Upper lobe of right lung (tissue), 1 donor: ENCODE measurements at places on chromosomes 7 and 10.

- DNase-seq, result no peak
Measured at GRCh38 chr7:46352004-46352954, 431.2 kb upstream of the IGFBP3 start.

- no peak for DNase-seq
Measured at GRCh38 chr7:111842491-111842890, 280.2 kb upstream of the IMMP2L start.

DNA sequence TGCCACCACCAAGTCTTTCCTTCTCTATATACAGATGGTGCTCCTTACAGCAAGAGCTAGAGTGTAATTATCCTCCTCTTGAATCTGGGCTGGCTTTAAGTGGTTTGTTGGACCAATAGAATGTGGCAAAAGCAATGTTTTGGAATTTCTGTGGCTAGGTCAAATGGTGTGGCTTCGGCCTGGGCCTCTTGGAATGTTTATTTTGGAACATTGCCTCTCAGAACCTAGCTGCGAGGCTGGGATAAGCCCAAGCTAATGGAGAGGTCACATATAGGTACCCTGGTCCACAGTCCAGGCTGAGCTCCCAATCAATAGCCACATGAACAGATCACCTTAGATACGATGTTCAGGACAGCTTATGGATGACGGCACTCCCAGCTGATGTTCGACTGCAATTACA, 556.7 kb downstream of the TYW1 start:
- no peak for DNase-seq

DNA sequence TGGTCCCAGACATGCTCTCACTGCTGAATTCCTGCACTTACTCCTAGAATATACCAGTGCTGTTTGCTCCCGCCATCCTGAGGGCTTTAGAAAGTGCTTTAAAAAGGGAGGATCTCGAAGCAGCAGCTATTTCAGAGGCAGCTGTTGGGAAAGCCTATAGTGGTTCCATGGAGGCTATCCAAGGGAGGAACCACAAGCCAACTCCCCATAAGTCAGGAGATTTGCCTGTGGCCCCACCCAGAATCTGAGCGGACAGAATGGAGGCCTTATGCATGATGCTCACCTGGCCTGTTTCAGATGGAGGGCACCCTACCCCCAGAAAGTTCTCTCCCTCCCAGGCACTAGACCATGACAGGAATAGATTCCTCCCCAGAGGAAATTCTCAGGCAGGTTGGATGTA, 2.3 kb upstream of the KCNIP2 start:
- no peak for DNase-seq

DNA sequence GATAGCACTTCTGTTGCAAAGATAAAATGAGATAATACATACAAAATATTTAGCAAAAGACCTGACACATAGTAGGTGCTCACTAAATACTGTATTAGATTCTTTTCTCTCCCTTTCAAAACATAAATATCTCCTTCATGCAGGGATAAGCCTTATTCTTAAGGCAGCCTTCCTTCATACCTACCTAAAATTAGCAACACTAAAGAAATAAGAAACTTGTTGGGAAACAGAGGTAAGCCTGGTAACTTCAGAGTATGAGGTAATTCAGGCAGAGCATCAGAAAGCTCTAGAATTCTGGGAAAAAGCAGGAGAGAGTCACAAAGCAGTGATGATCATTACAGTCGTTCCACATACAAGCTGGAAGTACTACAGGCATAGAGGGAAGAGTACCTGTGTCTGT, 15.2 kb downstream of the HIBADH start:
- DNase-seq, result no peak

DNA sequence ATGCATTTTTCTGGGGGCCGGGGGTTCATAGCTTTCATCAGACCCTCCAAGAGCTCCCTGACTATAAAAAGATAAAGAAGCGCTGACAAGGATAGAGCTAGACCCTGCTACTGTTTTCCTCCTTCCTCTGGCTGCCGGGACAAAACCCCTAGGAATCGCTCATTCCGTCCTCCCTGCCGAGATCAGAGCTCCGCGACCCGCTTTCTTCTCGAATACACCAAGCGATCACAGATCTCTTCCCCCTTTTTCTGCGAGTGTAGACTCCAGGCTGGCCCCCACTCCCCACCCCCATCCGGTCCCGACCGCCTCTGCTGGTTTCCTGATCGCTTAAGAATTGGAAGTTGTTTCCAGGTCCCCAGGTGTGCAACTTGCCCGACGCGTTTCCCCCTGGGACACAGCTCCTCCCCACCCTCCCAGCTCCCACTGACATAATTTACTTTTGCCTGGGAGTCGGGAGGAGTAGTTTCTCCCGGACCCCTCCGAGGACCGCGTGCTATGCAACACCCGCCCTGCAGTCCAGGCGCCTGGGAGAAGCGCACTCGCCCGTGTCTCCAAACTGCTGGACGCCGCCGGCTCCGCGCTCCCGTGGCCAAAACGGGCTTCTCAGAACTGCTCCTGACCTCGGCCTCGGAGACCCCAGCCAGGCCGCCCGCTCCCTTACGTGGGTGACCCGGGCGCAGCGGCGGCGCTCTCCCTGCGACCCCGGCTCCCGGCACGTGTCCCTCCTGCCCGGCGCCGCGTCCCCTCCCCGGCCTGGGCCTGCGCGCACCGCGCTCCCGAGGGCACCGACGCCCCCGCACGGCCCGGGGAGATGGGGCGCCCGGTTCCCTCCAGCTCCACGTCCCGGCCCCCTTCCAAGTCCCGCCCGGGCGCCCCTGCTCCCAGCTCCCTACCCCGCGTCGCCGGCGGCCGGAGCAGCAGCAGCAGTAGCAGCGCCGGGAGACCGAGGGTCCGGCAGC, 552 bp downstream of the IL15RA start:
- DNase-seq, result peak; percentile 83

- no peak for DNase-seq
Measured at GRCh38 chr7:99739699-99740572, 4.9 kb upstream of the CYP3A7 start.

DNA sequence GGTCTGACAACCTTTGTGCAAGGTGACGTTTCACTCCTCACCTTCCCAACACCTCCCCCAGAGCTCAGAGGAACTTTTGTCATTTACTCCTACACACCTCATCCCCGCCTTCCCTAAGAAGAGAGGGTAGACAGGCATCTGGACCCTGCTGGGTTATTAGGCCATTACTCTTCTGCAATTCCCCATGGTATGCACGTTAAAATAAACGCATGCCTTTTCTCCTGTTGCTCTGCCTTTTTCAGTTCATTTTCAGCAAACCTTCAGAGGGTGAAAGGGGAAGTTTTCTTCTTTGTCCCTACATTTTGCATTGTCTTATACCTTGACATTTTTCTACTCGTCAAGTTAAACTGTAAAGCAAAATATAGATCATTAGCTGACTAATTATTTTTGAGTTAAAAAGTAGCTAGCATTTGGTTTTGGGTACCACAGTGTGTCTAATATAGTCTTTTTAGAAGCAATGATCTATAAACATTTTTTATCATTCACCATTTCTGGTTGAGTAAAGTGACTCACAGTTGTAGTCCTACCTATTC, 10.5 kb upstream of the EDRF1 start:
- DNase-seq, result no peak
